Esophagus mucosa (tissue), 1 donor: ENCODE measurements at places on chromosomes 13 and 19. TPM values are rescaled to one million over a fixed set of nuclear protein-coding genes. Genes with fewer than 3 reads are reported as not detected.

- no peak for ATAC-seq
Measured at GRCh38 chr19:38059897-38060296, 152.9 kb downstream of the SIPA1L3 start.

- peak; percentile 100 for ATAC-seq
Measured at GRCh38 chr13:38308736-38309135, 40.9 kb upstream of the UFM1 start.

- ATAC-seq = no peak
Measured at GRCh38 chr19:58350001-58350861, 3.1 kb downstream of the A1BG start.

GRCh38 chr13:99043831-99044231, 66.0 kb upstream of the DOCK9 start:
- ATAC-seq = no peak

DNA sequence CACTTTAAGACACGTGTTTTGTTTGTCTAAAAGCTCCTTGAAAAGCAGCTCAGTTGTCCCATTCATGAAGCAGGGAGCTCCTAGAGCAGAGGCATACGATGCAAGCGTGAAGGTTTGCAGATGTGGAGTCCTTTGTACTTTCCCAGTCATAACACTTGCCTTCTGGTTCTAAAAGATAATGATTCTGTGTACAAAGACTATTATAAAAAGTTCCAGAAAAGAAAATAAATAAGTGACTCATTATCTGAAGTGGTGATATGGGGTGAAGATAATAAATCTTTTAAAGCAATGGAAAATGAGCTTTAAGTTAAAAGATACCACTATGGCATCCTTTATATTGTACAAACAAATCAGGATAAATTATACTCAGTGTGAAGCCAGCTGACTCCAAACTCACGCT, 569.9 kb downstream of the MYO16 start:
- ATAC-seq = no peak

- no peak for ATAC-seq
Measured at GRCh38 chr13:36298535-36299068, 988 bp upstream of the CCDC169 start.

DNA sequence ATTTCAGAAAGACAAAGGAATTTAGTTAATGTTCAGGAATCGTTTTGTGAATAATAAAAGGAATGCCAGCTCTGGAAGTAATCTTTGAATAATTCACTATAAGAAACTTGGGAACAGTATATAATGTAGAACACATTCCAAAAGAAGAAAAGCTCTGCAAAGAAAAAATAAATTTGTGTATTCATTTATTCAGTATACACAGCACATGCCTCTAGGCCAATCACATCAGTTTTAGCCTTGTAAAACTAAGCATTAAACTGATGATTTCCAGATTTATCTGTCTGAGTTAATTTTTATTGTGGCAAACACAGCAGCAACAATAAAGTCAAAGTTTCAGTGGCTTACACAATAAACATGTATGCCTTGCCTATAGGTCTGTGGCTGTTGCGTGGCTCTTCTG, 5.7 kb upstream of the RXFP2 start:
- no peak for ATAC-seq

- peak; percentile 17 for ATAC-seq
Measured at GRCh38 chr19:662207-662961, 630 bp downstream of the RNF126 start.

GRCh38 chr19:46226438-46226973, 3.0 kb upstream of the IGFL1 start:
- no peak for ATAC-seq

DNA sequence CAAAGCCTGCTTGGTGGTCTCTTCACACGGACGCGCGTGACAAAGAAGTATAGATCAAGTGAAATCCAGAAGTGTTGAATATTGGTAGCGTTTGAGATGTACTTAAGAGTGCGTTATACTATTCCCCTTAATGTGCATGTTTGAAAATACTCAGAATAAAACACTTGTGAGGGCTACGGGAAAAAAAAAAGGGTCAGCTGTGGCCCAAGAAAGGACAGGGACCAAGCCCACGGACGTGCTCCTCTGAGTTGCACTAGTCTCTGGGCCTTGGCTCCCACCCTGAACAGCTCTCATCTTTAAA, 622 bp upstream of the RBM42 start:
- ATAC-seq = no peak

GRCh38 chr13:101554420-101555125, 102.1 kb downstream of the ITGBL1 start:
- no peak for ATAC-seq

The PGPEP1 gene
- total RNA-seq = 5.5 TPM

The LILRB3 gene
- total RNA-seq = 0.72 TPM

The ZNF729 gene
- total RNA-seq = not detected
